Erythroblast (primary cell): ENCODE measurements at places on chromosomes 3 and 15.

- DNase-seq: no peak
Observed at GRCh38 chr15:78637776-78638435, 3.1 kb downstream of the CHRNB4 start.

- no peak for DNase-seq
Observed at GRCh38 chr15:34258151-34258550, 33.3 kb downstream of the EMC4 start.

- peak; percentile 35 for DNase-seq
Observed at GRCh38 chr3:121606106-121606505, 12.9 kb downstream of the FBXO40 start.

GRCh38 chr3:140899363-140899762 lies 42.3 kb upstream of the SLC25A36 start:
- no peak for DNase-seq

- DNase-seq: no peak
Observed at GRCh38 chr15:34084086-34084485, 17.6 kb downstream of the EMC7 start.

DNA sequence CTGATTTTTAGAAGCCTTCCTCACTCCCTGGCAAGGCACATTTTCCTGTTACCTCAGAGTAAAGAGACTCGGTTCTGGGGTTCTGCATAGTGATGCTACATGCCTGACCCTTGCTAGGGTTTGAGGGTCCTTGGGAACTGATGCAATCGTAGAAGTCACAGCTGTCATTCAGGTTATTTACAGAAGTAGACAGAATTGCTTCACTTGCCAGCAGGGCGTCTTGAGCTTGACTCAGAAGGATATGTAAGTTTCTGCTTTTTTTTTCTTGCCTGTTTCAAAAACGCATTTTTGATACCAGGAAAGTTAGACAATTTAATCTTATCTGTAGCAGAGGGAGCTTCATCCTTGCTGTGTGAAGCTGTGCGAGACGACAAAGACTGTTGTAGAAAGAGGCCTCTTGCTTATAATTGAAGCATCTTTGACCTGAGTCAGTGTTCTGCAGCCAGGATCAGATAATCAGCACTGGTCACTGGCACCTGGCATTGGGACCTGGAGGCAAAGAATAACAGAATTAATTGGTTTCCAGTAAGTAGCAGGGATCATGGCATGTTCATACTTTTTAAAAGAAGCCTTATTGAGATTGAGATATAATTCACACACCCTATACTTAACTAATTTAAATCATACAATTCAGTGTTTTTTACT lies 24.8 kb downstream of the CACNA1D start:
- no peak for DNase-seq

DNA sequence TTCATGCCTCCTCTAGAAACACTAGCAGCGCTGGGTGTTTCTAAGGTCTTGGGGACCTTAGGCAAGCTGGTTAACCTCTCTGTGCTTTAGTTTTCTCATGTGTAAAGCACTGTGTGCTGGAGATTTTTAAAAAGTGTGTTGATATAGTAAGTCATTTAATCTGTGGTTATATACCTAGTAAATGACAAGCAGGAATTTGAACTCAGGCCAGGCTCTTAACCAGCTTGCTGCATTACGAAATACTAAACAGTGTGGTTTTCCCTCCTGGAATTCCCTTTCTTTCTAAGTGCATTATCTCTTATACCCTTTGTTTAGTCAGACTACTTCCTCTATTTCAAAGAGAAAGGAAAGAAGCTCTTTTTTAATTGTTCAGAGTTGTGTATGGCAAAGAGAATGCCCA lies 26.5 kb downstream of the NEO1 start:
- DNase-seq: no peak

DNA sequence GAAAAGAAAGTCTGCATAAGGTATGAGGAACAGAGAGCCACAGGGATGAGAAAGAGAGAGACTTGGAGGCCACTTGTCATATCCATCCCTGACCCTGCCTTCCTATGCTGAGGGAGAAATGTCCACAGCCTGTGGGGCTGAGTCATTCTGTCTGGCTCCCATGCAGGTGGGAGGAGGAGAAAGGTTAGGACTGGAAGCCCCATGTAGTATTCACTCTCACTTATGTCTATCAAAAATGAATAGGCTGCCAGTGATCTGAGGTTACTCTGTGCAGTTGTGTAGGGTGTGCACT lies 71.3 kb downstream of the RAB11A start:
- DNase-seq: no peak

DNA sequence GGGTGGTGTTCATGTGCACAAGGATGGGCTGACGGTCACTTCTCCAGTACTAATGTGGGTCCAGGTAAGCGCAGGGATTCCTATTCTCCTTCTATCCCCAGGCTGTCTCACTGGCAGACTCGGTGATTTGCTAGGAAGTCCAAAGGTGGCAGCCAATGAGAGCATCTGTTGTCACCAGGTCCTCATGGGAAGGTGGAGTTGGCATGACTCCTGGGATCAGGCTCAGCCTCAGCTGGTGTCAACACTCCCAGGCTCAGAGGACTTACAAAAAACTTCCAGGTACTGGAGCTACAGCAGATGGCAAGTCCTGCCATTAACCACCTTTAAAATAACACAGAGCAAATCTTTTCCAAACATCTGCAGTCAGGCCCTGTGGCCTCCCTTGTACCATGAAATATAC lies 13.8 kb downstream of the XYLB start:
- DNase-seq: no peak

- no peak for DNase-seq
Observed at GRCh38 chr3:129382366-129382765, 46.1 kb downstream of the EFCAB12 start.

- DNase-seq: no peak
Observed at GRCh38 chr15:40776537-40777141, 6.9 kb downstream of the C15orf62 start.

GRCh38 chr15:92941668-92942067 lies 41.5 kb downstream of the CHD2 start:
- no peak for DNase-seq

DNA sequence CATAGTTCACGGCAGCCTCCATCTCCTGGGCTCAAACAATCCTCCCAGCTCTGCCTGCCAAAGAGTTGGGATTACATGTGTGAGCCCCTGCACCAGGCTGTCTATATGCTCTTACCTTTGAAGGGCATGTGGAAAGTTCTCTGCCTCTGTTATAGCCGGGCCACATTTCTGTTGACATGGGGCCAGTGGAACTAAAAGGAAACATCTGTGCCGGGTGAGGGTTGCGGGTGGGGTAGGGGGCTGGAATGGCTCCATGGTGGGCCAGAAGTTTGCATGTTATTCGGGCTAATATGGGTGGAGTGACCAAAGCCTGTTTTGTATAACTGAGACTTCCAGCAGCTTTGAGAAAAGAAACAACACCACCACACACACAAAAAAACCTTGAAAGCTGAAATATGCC lies 8.3 kb upstream of the CLEC3B start:
- no peak for DNase-seq

DNA sequence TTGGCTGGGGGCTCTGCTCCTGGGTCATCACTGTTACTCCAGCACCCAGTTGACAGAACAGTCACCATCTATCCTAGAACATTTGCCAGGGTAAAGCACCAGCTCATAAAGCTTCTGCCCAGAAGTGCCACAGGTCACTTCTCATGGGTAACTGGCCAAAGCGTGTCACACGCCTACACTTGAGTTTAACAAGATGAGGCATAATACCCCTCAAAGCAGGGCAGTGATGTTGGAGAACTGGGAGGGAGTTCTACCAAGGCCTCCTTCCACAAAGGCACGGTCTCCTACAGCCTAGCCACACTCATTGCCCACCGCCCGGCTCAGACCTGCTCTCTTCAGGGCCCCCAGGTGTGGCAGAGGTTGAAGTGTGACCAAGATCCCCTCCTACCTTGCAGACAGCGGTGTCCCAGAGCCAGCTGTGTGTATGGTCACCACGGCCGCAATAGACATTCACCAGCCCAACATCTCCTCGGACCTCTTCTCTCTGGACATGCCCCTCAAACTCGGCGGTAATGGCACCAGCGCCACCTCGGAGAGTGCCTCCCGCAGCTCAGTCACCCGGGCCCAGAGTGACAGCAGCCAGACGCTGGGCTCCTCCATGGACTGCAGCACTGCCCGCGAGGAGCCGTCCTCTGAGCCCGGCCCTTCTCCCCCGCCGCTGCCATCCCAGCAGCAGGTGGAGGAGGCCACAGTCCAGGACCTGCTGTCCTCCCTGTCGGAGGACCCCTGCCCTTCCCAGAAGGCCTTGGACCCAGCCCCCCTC lies 107.7 kb downstream of the ETFA start:
- DNase-seq: no peak

DNA sequence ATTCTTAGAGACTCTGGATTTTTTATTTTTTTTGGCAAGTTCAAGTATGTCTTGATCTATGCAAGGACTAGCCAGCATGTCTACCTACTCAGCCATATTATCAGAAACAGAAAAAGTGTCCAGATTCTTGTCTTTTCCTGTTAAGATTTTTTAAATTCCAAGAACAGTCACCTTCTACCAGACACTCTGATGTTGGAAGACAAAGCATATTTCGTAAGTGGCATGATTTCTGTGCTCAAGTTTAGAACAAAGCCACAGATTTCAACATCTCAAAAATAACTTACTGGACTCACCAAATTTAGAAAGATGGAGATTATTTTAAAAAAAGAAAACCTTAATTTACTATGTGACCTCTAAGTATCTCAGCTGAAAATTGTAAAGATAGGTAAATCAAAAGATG lies 61.9 kb downstream of the GOLGA6L7 start:
- no peak for DNase-seq

DNA sequence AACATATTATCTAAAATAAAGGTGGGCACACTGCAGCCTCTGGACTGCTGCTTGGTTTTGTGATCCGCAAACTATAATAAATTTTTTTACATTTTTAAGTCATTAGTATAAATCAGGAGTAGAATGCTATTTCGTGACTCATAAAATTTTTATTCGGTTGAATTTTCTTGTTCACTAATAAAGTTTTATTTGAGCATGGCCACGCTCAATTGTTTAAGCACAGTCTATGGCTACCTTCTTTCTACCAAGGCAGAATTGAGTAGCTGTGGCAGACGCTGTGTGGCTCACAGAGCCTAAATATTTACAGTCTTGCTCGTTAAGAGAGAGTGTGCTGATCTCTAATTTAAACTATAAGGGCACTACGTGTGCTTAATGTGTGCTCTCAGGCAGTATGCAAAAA lies 28.9 kb downstream of the ROBO2 start:
- DNase-seq: no peak

DNA sequence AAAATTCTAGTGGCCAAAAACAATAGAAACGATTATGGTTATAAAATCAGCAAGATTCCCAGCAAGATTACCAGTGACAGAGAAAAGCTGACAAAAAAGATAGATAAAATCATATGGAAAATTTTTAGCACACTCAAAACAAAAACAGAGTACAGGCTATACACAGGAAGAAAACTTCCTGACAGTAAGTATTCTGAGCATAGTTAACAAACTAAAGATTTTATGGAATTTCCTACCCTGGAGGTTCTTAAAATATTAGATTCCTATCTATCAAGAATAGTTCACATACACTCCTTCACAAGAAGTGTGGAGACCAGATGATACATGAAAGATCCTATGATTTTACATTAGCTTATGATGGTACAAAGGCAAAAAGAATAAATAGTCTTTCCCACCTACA lies 50.8 kb downstream of the ZNF148 start:
- DNase-seq: no peak

DNA sequence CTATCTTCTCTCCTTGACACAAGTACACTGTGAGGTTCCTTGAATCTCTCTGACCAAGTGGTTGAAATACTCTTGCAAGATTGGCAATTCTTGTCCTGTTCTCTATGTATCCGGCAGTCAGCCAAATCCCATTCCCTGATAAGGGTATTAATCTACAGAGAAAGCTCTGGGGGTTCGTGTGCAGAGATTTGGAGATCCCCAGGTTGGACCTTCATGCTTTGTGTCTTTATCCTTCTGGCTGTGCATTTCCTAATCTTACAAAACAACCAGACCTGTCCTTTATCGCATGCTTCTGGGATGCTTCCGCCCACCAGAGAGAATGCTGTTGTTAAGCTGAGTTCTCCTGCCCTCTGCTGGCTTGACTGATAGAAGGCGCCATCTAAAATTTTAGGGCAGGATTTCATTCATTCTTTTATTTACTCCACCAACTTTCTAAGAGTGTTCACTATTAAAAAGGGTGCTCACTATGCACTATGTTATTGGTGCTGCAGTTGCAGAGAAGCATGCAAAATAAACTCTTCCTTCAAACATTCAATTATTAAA lies 8.6 kb upstream of the SST start:
- DNase-seq: peak; percentile 39

GRCh38 chr3:190615060-190615384 lies 101.1 kb downstream of the IL1RAP start:
- DNase-seq: no peak

- DNase-seq: no peak
Observed at GRCh38 chr3:184565421-184566211, 4.0 kb downstream of the EPHB3 start.

- peak; percentile 6 for DNase-seq
Observed at GRCh38 chr15:56758770-56759449, 25.6 kb upstream of the ZNF280D start.

DNA sequence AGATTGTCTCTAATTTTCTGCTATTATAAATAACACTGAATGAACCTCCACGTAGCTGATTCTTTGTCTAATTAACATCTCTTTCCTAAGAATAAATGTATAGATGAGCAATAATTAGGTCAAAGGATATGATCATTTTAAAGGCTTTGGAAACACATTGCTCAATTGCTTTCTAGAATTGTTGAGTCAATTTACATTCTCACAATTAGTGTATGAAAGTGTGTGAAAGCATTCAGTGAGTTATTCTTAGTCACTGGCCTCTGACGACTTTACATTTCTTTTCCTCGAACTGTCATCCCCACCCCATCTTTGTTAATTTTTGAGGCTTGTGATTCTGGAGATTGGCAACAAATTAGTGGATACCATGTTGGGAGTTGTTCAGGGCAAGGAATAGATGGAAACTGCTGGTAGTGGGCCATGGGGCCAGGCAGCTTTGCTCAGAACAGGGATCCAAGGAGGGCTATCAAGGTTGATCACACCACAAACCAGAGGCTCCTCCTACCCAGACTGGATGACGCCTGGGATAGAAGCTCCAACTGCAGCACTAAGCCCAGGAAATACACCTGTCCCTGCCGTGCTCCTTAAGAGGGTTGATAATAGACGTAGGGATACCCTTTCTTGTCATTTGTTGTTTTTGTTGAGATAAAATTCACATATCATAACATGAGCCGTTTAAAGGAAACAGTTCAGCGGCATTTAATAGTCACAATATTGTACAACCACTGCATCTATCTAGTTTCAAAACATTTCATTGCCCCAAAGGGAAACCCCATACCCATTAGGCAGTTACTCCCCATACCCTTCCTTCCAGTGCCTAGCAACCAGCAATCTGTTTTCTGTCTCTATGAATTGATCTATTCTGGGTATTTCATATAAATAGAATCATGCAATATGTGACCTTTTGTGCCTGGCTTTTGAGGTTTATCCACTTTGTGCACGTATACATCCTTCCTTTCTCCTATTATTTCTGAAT lies 27.9 kb downstream of the EIF1B start:
- no peak for DNase-seq

GRCh38 chr3:50166620-50167019 lies 11.5 kb downstream of the SEMA3F start:
- DNase-seq: no peak
